Osteocyte (in vitro differentiated cells): ENCODE measurements at places on chromosomes 5 and 9. TPM values are rescaled to one million over a fixed set of nuclear protein-coding genes. Genes with fewer than 3 reads are reported as not detected.

Gene TCOF1
- total RNA-seq = 28.6 and 32.5 TPM in 2 replicates

Gene PCDHB7
- 1.1 and 1.2 TPM in 2 replicates for total RNA-seq

Gene OR1N2
- total RNA-seq = not detected in 2 replicates

- peaks cover 2% of the 10 kb centered on the region for H3K27me3 ChIP-seq
- no peaks in the 10 kb centered on the region for H3K4me1 ChIP-seq
- no peak overlapping the region for H3K4me3 ChIP-seq
Measured at GRCh38 chr5:58275516-58275915, 184.4 kb downstream of the PLK2 start.

DNA sequence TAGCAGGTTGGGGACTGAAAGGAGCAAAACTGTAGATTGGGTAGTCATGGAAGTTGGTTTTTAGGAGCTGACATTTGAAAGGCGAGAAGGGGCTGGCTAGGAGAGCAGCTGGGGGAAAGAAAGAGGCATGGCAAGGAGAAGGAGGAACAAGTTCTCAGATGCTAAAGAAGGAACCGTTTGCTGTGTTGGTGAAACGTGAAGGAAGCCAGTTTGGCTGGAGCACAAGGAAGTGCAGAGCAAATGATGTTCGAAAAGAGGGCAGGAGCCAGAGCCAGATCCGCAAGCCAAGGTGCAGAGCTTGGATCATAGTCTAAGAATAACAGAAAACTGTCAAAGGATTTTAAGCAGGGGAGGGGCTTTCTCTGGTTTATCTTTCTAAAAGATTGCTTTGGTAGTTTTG lies 276.6 kb downstream of the ASTN2 start:
- no peaks in the 10 kb centered on the region for H3K4me1 ChIP-seq
- H3K27ac ChIP-seq = no peak overlapping the region
- H3K36me3 ChIP-seq = no peaks in the 10 kb centered on the region
- H3K27me3 ChIP-seq = no peaks in the 10 kb centered on the region
- H3K4me3 ChIP-seq = no peak overlapping the region
- no peak for DNase-seq

DNA sequence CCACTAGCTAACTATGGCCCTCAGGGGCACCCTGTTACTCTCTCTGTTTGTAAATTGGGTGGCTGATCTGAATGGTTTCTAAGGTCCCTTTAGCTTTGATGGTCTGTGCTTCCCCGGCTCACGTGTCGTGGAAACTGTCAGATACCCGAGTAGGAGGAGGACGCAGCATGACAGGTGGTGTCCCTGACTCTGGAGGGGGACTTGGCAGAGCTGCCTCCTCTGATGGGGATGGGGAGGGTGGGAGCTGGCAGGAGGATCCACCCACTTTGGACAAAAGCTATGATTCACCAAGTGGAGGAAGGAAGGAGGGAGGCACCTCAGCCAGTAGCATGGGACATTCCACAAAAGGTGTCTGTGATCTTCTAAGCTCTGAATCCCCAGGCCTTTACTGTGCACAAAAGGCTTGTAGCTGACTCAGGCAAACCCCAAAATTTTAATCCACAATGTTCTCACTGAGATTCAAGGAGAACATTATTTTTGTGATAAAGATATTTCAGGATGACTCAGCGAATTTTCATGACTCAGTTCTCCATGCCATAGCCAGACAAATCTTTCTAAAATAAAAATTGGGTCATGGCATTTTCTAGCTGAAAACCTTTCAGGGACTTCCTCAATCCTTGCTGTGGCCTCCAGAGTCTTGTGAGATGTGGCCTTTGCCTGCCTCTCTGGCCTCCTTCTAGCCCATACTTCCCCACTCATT lies 131.0 kb upstream of the BRINP1 start:
- DNase-seq = no peak
- H3K4me1 ChIP-seq = no peaks in the 10 kb centered on the region
- H3K4me3 ChIP-seq = no peak overlapping the region

GRCh38 chr5:100667161-100667630 lies 132.0 kb downstream of the FAM174A start:
- H3K36me3 ChIP-seq = no peaks in the 10 kb centered on the region
- DNase-seq = no peak
- no peaks in the 10 kb centered on the region for H3K4me1 ChIP-seq
- no peak overlapping the region for H3K27ac ChIP-seq
- H3K27me3 ChIP-seq = no peaks in the 10 kb centered on the region

DNA sequence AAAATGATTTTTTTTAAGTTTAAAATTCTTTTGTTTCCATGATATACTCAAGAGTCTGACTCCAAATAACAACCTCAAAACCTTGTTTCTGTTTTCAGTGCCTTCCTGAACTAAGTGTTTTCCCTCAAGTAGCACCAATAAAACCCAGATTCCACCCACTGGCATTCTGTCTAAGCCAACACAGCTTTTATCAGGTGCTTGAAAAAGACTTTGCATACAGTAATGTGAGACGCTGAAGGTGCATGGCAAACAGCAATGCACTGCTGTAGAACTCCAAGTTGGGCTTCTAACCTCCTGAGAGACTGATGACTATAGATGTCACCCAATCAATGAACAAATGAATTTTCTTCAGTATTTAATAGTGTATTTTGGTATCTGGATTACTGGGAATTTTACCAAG lies 95.7 kb downstream of the NFIB start:
- no peaks in the 10 kb centered on the region for H3K27me3 ChIP-seq
- H3K36me3 ChIP-seq = no peaks in the 10 kb centered on the region

GRCh38 chr5:97133101-97133500 lies 9.3 kb downstream of the LIX1 start:
- no peak overlapping the region for H3K4me3 ChIP-seq
- H3K27ac ChIP-seq = no peak overlapping the region
- peaks cover 5% of the 10 kb centered on the region for H3K27me3 ChIP-seq

GRCh38 chr5:72234868-72235267 lies 85.2 kb downstream of the MRPS27 start:
- H3K36me3 ChIP-seq = peaks cover 21% of the 10 kb centered on the region
- peaks cover 29% of the 10 kb centered on the region for H3K4me1 ChIP-seq
- H3K4me3 ChIP-seq = no peak overlapping the region
- DNase-seq = no peak
- H3K27me3 ChIP-seq = no peaks in the 10 kb centered on the region
- peak overlapping the region; percentile 89 for H3K27ac ChIP-seq

Gene DOCK8
- total RNA-seq = not detected in 2 replicates

DNA sequence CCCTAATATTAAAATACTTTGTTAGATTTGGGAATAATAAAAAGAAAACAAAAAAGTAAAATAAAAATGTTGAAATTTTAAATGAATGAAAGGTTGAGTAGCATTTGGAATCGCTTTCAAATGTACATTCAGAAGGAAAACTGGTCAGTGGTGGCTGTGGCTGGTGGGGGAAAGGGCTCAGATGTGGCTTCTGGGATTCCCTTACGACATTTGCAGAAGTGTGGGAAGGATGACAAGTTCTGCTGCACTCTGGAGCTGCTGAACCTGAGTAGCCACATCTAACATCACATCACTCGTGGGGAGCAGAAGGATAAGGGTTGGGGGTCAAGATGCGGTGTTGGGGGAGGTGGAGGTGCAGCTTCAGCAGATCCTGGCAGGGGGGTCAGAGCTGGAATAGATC lies 25.6 kb upstream of the CAST start:
- no peak overlapping the region for H3K27ac ChIP-seq
- no peaks in the 10 kb centered on the region for H3K36me3 ChIP-seq
- H3K4me1 ChIP-seq = peaks cover 7% of the 10 kb centered on the region
- peaks cover 2% of the 10 kb centered on the region for H3K27me3 ChIP-seq
- H3K4me3 ChIP-seq = no peak overlapping the region

DNA sequence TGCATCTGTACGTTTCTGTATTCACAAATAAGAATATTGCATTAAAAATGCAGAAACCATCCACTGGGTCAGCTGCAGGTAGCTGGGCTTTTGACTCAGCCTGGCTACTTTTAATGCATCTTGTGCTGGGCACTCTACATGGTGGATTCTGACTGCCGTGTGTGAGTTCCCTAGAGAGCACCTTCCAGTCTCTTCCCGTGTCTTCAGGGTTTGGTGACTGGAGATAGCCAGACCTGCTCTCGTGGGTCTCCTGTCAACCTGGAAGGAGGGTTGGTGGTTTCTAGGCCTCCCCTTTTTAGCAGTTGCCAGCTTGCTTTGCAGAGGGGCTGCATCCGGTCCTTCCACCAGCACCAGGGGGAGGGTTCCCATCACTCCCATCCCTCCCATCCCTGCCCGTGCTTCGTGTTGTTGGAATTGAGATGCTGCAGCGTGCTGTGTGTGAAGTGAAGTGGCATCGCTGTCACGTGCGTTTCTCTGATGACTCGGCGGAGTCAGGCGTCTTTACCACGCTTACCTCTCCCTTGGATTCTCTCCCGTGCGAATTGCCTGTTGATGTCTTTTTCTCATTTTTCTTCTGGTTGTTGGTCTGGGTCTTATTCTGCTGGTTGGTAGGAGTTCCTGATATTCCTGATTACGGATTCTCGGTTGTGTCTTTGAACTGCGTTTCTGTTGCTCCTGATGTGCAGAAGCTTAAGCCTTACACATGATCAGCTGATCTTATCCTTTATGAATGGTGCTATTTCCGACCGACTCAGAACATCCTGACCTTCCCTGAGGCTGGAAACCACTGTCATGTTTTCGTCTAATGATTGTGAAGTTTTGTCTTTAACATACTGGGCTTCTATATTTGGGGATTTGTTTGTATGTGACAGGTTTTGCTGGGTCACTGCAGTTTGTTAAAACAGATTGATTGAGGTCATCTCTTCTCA lies 16.9 kb downstream of the FBXW5 start:
- H3K36me3 ChIP-seq = peaks cover 3% of the 10 kb centered on the region
- H3K27me3 ChIP-seq = no peaks in the 10 kb centered on the region
- no peak overlapping the region for H3K4me3 ChIP-seq
- no peak for DNase-seq

GRCh38 chr9:75997206-75997605 lies 106.7 kb downstream of the PCSK5 start:
- DNase-seq = no peak
- no peak overlapping the region for H3K27ac ChIP-seq
- H3K4me1 ChIP-seq = peaks cover 15% of the 10 kb centered on the region
- no peaks in the 10 kb centered on the region for H3K36me3 ChIP-seq
- H3K27me3 ChIP-seq = no peaks in the 10 kb centered on the region

DNA sequence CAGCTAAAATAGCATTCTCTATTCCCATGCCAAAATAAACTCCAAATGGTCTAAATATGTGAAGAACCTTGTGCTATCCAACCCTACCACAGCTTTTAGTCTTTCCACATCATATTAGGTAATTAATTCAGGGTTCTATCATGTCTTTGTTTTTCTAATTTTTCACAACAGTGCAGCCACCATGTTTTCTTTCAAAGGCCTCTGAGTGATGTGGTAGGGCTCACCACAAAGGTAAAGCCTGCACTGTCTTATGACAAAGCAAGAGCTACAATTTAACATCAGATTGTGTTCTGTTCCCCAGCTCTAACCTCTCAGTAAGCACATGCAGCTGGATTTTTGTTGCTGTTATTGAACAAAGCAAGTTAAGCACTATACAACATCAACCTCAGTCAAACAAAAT lies 52.4 kb downstream of the MEF2C start:
- H3K4me1 ChIP-seq = peaks cover 36% of the 10 kb centered on the region
- no peak for DNase-seq
- H3K36me3 ChIP-seq = no peaks in the 10 kb centered on the region
- H3K27ac ChIP-seq = no peak overlapping the region

GRCh38 chr5:140321796-140322195 lies 18.9 kb upstream of the PFDN1 start:
- peaks cover 3% of the 10 kb centered on the region for H3K27me3 ChIP-seq
- no peaks in the 10 kb centered on the region for H3K36me3 ChIP-seq

DNA sequence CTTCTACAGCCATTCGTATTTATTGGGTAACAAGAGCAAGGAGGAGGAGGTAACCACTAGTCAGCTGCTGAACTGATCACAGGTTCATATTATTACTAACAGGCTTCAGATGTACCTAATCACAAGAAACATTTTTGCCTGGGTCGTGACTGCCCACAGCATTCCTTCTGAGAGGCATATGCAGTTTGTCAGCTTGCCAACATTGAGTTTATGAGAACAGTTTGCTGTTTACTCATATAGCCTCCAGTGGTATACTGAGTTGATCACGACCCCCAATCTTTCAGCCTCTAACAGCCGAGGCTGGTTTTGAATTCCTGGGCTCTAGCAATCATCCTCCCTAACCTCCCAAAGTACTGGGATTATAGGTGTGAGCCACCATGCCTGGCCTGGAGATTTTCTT lies 693.6 kb downstream of the TLE1 start:
- no peaks in the 10 kb centered on the region for H3K27me3 ChIP-seq
- no peak overlapping the region for H3K4me3 ChIP-seq
- no peak overlapping the region for H3K27ac ChIP-seq
- H3K4me1 ChIP-seq = peaks cover 3% of the 10 kb centered on the region
- DNase-seq = no peak
- peaks cover 4% of the 10 kb centered on the region for H3K36me3 ChIP-seq

GRCh38 chr9:93301291-93301811 lies 117.4 kb downstream of the WNK2 start:
- H3K4me1 ChIP-seq = no peaks in the 10 kb centered on the region
- DNase-seq = peak; percentile 84
- no peaks in the 10 kb centered on the region for H3K36me3 ChIP-seq
- no peak overlapping the region for H3K4me3 ChIP-seq

Gene FABP6
- not detected in 2 replicates for total RNA-seq

Gene SLCO6A1
- 0.65 and 0.78 TPM in 2 replicates for total RNA-seq

Gene ANGPTL2
- 34.8 and 40.0 TPM in 2 replicates for total RNA-seq

DNA sequence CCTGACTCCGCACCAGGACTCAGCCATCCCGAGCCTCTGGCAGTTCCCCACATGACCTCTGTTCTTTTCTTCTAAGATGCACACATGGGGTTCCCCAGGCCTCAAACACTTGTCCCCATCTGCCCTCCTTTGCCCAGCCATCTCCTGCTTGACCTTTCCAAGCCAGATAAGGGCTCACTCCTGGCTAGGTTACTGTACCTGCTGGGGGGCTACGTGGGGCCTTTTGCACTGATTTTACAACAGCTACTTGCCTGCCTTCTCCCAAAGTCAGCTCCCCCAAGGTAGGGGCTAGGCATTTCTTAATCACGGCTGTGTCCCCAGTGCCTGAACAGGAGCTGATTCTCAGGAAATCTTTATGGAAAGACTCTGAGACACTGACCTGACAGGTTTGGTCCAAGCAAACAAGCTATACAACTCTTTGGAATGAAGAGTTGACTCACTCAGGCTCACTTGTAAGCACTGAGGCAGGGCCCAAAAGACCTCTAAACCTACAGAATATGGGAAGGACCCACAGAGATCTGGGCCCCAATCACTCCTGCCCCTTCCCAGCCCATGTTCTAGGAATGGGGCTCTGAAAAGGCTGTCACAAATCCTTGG lies 2.5 kb downstream of the MACROH2A1 start:
- peaks cover 51% of the 10 kb centered on the region for H3K4me1 ChIP-seq
- no peak overlapping the region for H3K4me3 ChIP-seq
- DNase-seq = no peak
- H3K36me3 ChIP-seq = no peaks in the 10 kb centered on the region
- peaks cover 10% of the 10 kb centered on the region for H3K27me3 ChIP-seq
- H3K27ac ChIP-seq = no peak overlapping the region

DNA sequence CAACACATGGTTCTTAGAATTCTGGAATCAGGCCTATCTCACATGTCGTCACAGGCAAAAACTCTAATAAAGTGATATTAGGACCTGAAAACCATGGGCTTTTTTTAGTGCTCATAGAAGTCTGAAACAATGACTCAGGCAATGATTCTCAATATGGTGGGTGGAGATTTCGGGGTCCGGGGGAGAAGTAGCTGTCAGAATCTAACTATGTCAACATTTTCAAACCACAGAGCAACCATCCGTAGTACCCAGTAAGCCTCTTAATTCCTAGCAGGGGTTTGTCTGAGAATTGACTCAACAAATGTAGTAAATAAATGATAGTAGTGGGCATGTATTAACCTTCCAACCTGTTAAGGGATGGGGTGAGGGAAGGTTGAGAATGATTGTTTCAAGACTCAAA lies 2.6 kb downstream of the AMACR start:
- H3K36me3 ChIP-seq = peaks cover 27% of the 10 kb centered on the region
- H3K27me3 ChIP-seq = no peaks in the 10 kb centered on the region
- H3K4me3 ChIP-seq = no peak overlapping the region
- no peak for DNase-seq
- no peak overlapping the region for H3K27ac ChIP-seq
